ENCODE measurements at places on chromosomes 6 and 20.
A peak's percentile ranks its signal among the peaks of the same experiment; 100 is the strongest.

- no peak for DNase-seq
Observed at GRCh38 chr6:123616942-123617341, 19.8 kb downstream of the TRDN start.

GRCh38 chr20:45774945-45775344 is 16.7 kb downstream of the WFDC3 start:
- DNase-seq = no peak

- no peak for DNase-seq
Observed at GRCh38 chr6:42049948-42050296, 402 bp upstream of the TAF8 start.

DNA sequence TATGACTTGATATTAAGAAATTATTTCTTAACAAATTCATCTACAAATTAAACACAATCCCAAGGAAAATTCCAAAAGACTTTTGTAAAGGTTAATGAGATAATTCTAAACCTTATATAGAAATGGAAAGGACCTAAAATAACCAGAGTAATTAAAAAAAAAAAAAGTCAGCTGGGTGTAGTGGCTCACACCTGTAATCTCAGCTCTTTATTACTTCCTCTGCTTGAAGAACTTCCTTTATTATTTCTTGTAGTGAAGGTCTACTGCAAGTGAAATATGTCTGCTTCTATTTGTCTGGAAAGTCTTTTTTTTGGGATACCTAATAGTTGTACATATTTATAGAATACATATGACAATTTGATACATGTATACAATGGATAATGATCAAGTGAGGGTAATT is 20.2 kb upstream of the BLCAP start:
- DNase-seq = no peak

- DNase-seq = no peak
Observed at GRCh38 chr6:99296261-99296660, 53.2 kb downstream of the FAXC start.

- DNase-seq = no peak
Observed at GRCh38 chr6:71277926-71278600, 10.5 kb upstream of the OGFRL1 start.

DNA sequence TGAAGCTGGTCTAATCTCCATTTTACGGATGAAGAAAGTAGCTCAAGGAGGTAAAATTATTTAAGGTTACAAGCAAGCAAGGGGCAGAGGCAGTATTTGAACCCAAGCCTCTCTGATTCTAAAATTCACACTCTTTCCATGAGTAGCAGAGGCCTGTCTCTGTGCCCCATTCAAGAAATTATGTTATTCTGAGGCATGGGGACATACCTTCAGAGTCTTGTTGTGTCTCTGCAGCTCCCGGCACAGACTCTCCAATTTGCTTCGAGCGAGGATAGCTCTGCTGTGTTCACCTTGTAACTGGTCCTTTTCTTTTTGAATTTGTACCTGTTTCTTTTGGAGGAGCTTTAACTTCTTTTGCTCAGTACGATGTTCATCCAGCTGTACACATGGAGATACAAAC is 21.5 kb downstream of the TXLNB start:
- DNase-seq = no peak

DNA sequence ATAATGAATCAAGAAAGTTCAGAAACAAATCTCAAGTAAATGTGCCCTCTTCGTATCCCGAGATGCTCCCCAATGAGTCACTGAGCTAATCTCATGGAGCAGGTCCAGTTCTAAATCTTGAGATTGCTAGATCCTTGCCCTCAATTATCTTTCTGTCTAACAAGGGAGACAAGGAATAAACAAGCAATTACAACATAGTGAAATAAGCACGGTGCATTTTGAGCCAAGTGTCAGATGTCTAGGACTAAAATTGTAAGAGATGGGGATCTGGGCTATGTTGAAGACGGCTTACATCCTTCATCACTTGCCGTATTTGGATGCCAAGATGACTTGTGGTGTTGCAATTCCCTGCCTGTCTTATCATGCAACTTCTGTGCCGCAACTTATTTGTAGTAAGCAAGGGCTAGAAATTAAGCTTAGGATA is 56.5 kb upstream of the ADGRF1 start:
- no peak for DNase-seq

DNA sequence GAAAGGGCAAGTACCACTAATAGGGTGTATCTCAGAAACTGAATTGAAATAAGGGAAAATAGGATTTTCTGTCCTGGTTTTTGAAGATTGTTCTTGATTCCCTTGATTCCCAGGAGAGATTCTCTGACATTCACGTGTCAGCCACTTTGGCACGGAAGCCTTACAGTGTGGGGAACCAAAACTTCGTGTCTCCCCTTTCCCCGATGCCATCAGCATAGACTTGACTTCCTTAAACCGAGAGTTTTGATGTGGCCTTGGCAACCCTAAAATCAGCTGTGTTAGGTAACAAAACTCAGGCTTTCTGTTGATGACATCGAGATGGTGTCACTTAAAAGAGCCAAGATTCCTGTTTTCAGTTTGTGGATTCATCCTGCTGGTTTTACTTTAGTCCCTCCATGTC is 7.5 kb downstream of the HMGN4 start:
- DNase-seq = no peak

- DNase-seq = no peak
Observed at GRCh38 chr20:46268662-46269061, 39.6 kb downstream of the CDH22 start.

DNA sequence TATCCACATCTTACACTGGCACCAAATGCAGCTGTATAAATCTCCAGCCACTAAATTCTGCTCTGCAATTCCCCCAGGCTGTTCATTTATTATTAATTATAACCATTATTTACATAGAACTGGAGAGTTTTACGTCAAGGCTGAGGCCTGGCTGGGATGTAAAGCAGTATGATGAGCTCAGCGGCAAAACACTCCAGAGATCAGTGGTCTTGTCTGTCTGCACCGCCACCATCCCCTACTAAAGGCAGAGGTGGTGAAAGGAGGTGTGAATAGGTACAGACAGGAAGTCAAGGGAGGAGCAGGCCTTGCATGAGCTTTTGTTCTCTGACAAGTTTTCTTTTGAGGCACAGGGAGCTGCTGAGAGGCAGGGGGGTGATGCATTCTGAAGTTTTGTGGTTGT is 159.9 kb upstream of the PCSK2 start:
- DNase-seq = no peak

DNA sequence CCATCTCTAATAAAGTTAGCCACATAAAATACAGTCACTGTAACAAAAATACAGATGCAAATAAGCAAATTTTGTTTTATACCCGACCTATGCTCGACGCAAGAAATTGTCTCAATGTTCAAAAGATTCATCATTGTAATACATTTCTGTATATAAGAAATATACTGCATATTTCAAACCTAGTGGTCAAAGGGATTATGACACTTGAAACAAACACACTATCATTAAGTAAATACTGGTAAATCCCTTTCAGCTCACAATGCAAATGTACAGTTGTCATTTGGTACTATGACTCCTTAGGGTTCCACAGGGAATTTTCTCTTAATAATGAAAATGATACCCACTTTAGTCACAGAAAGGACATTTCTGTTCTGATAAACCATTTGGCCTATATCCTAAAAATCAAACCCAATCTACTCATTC is 2.2 kb downstream of the HIVEP2 start:
- no peak for DNase-seq

- no peak for DNase-seq
Observed at GRCh38 chr6:111724505-111724904, 118.8 kb upstream of the TRAF3IP2 start.

GRCh38 chr6:24982231-24982630 is 46.5 kb upstream of the RIPOR2 start:
- peak; percentile 37 for DNase-seq

DNA sequence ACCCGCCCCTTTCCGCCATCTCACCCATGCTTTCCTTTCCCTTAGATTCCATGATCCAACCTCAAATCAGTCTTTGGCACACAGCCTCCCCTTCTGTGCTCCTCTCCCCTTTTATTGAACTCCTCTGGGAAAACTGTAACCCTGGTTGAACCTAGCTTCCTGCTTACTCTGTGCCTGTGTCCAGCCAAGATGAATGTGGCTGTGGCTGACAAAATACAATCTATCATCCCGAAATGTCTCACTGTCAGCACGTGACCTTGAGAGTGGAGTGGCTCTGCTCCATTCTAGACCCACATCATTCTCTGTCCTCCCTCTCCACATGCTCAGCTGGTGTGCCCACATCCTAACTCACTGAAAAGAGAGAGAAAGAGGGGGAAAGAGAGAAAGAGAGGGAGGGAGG is 11.0 kb downstream of the NCR2 start:
- DNase-seq = no peak

- DNase-seq = no peak
Observed at GRCh38 chr20:34525342-34525708, 9.1 kb downstream of the DYNLRB1 start.

DNA sequence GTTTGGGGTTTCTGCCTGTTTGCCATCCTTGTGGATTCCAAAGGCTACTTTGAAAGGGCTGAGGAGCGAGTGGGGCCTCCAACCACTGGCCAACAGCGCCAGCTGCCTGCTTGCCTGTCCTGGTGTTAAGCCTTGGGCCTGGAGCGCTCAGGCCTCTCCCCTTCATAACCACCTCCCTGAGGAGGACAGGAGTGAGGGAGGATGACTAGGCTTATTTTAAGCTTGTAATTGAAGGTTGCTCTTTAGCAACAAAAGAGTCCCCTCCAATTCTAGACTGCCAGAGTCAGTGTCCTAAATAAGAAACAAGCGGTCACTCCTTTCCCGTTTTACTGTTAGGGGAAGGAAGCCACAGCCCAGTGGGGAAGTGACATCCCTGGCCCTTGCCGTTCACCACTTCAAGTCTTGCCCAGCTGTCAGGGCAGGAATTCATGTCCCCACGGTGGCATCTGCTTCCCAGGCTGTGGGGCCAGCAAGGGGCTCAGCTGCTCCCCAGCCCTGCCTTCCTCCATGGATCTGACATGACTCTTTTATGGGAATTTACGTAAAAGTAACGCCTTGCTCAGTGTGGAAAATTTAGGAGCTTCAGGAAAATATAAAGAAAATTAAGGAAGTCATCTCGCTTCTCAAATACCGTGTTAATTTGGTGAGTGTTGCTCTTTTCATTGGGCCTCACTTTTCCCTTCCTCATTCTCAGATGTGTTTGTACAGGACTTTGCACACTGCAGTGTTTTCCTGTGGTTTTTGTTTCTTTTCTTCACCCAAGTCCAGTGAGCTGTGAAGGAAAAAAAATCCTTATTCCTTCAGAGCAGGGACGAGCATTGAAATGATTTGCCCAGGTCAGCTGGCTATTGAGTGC is 57.8 kb downstream of the SSR1 start:
- no peak for DNase-seq
